ENCODE measurements at places on chromosomes 7 and 10.

- no peak for DNase-seq
Observed at GRCh38 chr10:68578974-68579373, 18.8 kb downstream of the TET1 start.

DNA sequence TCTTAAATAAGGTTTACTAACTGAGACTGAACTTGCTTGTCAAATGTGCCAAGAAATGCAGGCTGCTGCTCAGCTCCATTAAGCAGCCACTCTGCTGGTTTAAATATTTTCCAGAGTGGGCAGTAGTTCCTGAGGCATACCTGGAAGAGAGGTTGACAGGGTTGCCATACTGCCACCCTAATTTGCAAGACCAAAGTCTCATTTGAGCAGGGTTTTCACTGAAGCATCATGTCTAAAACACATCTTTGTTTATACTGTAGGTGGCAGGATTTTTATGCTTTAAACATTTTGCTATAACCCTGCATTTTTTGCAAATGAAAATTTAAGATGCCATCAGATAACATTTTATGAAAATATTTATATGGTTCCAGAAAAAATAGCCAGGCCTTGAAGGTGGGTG is 618.0 kb upstream of the LRRTM3 start:
- no peak for DNase-seq

GRCh38 chr7:116500078-116500853 is 728 bp downstream of the CAV2 start:
- DNase-seq: peak; percentile 28

- peak; percentile 82 for DNase-seq
Observed at GRCh38 chr7:30974605-30975255, 11.0 kb downstream of the GHRHR start.

DNA sequence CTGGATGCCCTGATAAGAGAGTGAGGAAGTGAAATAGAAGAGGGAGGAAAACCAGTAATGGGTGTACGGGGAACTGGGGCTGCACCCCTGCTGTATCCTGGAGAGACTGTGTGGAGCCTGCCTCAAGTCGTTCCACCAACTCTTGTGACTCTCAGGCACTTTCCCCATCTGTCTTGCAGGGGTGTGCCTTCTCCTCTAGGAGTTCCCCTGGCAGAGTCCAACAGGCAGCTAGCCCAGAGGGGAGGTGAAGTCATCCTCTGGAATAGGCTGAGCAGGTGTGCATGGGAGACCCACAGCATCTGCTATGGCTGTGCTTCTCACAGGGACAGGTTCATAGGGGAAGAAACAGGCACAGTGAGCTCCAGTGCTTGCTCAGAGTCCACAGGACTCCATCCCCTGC is 46.8 kb downstream of the WIPF3 start:
- no peak for DNase-seq

DNA sequence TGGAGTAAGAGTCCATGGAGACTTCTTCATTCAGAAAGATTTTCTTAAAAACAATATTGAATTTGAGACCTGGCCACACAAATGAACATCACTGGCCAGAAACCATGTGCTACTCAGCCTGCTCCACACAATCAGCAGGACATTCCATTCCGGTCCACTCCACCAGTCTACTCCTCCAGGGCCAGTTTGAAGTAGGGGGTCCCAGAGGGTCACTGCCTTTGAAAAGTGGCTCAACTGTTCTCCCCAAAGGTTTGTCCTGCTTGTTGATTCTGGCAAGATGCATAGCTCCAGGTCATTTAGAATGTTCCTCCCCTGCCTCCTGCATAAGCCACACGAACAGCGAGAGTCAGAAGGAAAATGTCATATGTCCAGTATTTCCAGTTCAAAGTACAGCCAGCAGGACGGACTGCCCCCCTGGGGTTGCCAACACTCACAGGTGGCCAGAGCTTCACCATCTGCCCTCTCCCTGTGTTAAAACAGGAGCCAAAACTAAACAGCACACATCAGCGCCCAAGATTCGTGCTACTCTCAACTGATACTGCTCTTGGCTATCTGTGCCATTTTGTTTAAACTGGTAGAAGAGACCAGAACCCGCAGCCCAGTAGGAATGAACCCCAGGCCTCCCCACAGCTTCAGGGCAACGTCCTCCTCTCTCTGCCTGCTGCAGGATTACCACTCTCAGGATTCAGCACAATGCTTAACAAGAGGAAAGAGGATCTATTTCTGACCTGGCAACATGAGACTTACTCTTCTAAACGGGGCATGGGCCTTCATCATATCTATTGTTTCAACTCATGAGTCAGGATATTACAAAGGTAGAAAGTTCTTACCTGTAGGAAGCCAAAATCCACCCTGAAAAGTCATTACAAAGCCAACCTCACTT is 11.3 kb downstream of the GRB10 start:
- no peak for DNase-seq

DNA sequence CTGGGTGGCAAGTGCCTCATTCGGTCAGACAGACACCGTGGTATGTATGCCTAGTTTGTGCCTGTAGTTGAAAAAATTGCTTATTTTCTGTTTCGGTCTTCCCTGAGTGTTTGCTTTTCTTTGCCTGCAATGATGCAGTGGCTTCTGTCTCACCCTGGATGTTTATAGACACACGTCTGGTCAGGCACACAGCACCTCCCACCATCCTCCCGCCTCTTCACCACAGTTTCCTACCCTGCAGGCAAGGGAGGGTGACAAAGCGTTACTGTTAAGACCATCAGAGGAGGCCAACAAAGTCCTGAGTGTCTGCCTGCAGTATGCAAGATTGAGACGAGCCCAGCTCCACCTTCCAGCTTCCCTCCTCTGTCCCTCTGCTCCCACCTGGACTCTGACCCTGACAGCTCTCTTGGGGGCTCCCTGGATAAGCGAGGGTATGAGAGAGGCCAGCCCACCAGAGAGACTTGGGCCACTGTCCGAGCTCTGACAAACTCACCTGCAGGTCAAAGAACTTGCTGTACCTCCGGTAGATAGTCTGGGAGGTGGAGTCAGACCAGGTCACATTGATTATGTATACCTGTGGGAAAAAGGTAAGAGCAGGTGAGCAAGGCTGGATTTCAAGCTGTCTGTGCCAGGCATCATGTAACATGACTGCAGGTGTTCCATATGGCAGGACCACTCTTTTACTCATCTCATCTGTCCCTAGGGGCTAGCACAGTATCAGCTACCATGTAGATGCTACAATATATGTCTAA is 54.4 kb downstream of the SH3PXD2A start:
- no peak for DNase-seq

DNA sequence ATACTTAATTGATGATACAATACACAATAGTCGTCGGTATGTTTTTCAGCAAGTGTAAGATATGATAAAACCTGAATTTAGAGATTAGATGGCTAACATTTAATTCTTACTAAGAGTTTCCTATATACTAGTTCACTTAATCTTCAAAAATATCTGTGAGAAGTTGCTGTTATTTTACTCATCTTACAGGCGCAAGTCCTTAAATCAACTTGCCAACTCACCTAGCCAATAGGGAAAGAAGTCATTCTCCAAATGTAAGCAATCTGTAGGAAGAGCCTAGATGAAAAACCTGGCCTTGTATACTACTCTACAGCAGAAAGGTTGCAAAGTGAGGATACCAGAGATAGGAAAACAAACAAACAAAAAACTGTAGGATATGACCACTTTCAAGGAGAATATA is 10.6 kb downstream of the CD36 start:
- no peak for DNase-seq

DNA sequence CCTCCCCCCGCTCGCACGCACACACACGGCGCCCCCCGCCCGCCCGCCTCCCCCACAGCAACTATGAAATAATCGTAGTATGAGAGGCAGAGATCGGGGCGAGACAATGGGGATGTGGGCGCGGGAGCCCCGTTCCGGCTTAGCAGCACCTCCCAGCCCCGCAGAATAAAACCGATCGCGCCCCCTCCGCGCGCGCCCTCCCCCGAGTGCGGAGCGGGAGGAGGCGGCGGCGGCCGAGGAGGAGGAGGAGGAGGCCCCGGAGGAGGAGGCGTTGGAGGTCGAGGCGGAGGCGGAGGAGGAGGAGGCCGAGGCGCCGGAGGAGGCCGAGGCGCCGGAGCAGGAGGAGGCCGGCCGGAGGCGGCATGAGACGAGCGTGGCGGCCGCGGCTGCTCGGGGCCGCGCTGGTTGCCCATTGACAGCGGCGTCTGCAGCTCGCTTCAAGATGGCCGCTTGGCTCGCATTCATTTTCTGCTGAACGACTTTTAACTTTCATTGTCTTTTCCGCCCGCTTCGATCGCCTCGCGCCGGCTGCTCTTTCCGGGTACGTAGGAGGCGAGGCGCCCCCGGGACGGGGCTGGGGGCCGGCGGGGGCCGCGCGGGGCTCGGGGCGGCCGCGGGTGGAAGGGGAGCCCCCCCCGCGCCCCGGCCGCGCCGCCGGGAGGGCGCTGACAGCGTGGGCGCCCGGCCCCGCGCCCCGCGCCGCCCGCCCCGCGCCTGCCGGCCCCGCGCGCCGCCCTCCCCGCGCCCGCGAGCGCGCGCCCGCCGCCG is 441 bp downstream of the BMI1 start:
- DNase-seq: peak; percentile 69

DNA sequence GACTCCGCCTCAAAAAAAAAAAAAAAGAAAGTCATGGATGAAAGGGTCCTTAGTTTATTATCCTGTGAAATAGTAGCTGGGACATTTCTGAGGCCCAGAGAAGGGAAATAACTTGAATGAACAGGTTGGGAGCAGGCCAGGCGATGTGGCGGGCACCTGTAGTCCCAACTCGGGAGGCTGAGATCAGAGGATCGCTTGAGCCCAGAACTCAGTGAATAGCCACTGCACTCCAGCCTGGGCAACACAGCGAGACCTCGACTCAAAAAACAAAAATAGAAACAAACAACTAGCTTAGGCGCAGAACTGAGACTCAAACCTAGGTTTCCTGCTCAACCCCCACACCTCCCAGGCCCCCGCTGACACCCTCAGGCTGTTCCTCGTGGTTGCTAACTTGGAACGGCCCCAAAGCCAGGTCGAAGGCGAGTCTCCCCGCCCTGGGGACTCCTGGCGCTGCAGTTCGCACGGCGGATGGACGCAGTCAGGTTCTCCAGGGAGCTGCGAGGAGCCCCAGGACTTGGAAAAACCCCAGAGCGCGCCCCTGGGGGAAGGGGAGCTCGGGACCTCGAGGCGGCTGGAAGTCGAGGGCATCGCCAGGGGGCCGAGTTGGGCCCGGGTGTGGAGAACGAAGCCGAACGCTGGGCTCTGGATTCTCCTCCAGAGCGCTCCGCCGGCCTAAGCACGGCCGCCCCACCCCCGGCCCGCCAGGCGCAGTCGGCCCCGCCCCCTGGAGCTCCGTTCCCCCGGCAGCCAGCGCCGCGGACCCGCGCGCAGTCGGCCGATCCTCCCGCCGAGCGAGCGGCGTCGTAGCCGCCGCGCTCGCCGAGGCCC is at the start of gene STOX1:
TSS of gene STOX1 (plus strand) at position 768 of the 828 bp plus-strand sequence. CDS start 93 bp downstream, outside the sequence.
- peak; percentile 68 for DNase-seq
